ENCODE measurements at places on chromosomes 2 and 18.

DNA sequence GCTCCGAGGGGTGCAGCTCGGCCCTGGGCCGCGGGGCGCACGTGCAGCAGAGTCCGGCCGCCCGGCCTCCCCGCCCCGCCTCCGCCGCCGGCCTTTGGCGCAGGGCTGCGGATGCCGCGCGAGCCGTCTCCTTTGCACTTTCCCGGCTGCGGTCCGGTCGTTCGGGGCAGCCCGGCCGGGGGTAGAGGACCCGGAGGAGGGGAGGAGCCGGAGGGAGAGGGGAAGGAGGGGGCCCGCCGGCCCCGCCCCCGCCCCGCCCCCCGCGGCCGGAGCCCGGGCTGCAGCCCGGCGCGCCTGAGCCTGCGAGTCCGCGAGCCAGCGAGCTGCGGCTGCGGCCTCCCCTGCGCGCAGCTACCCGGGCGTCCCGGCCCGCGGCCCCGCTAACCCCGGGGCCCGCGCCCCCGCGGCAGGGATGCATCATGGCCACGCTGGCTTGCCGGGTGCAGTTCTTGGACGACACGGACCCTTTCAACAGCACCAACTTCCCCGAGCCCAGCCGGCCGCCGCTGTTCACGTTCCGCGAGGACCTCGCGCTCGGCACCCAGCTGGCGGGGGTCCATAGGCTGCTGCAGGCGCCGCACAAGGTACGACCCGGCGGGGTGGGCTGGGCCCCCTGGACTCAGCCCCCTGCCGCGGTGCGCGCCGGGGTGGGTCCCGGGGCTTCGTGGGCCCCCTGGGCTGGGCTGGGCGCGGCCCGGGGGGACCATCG, at the start of gene FHOD3:
FHOD3 (plus strand) TSS at position 297 of the 709 bp plus-strand sequence; CDS start at position 420, 123 bp downstream.
- DNase-seq, result peak; percentile 55

DNA sequence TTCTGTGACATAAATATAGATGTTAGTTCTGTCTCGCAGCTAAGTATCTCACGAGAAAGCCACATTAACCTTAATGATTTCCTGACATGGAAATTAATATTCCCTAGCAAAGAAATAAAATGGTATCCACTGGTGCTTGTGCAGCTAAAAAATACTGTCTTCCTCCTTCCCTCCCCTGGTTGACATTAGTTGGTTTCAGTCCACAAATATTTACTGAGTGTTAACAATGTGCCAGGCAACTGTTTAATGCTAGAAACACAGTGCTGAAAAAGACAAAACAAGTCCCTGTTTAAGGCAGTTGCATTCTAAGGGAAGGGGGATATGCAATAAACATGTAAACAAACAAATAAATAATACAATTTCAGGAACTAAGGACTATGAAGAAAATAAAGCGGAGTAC, 44.2 kb upstream of the VPS54 start:
- no peak for DNase-seq

GRCh38 chr2:235643680-235644511, 150.1 kb downstream of the AGAP1 start:
- DNase-seq, result no peak

DNA sequence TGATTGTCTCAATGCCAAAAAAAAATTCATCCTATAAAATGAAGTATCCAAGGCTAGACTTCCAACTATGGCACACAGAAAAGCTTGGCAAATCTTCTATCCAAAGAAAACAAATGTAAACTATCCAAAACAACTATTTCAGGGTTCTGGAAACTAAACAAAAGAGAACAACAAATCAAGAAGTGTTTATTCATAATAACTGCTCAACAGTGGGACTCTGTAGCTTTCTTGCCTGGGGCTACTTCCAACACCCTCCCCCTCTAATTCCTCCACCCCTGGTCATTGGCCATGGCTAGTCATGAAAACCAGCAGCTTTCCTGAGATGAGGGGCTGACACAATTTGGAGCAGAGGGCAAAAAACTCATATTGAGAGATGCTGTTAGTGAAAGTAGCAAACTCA, 107.0 kb downstream of the EXOC6B start:
- no peak for DNase-seq

- DNase-seq, result no peak
These were observed 15.3 kb downstream of the PMS1 start for GRCh38 chr2:189799531-189799930.

DNA sequence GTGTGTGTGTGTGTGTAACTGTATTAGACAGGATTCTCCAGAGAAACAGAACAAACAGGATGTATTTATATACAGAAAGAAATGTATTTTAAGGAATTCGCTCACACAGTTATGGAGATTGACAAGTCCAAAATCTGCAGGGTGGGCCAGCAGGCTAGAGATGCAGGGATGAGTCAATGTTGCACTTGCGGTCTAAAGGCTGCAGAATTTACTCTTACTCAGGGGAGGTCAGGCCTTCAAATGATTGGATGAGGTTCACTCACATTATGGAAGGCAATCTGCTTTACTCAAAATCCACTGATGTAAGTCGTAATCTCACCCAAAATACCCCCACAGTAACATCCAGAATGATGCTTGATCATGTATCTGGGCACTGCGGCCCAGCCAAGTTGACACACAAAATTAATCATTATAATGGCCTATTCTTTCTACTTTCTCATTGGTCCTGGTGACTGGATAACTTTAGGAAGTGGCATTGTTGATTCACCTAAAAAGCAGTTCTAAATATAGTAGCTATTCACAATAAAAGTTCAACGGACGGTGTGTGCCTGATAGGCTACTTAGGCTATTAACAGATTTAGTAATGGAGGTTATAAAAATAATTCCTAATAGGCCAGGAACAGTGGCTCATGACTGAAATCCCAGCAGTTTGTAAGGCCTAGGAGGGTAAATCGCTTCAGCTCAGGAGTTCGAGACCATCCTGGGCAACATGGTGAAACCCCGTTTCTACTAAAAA, 40.6 kb upstream of the ACYP2 start:
- no peak for DNase-seq

DNA sequence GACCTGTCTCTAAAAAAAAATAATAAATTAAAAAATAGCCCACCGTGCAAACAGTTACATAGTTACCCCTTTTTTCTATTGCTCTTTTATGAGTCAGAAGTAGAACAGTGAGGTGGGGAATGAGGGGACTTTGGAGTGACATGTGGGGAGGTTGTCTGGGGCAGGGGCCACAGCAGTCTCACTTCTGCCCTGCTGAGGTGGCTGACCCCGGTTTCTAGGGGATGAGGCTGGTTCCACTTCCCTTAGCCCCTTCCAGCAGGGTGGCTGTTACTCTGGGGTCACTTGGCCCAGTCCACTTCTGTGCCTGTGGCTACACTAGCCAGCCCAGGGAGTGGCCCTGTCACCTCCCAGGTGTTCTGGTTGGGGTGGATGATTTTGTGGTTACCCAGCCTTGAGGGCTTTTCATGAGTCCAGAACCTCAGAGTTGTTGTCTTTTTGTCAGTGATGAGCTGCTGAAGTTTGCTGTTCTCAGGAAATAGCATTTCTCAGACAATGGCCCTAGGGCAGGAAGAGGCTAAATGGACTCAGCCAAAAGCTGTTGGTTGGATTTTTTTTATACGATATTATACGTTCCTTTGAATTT, 28.0 kb upstream of the SCLY start:
- no peak for DNase-seq
